ENCODE measurements at places on chromosomes 4 and X. TPM values are rescaled to one million over a fixed set of nuclear protein-coding genes. Genes with fewer than 3 reads are reported as not detected.

TRPC5OS gene
- total RNA-seq = not detected

DNA sequence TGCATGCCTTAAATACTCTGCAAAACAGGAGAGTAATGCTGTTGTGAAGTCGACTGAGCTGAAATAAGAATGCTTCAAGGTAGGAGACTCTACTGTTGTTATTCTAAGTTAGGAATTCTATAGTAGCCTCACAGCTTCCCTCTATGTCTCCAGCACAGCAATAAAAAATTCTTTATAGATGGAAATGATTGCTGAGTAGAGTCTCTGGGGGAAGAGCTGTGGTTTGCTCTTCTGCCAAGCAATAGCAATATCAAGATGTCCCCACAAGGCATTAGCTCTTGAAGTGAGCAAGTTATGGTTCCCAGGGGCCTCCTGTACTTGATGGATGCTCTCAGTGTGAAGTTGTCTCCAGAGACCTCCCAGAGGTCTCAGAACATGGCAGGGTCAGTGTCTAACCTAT lies 880.6 kb upstream of the FRG1 start:
- no peak for DNase-seq

- no peak for DNase-seq
Measured at GRCh38 chr4:24656906-24657305, 72.6 kb upstream of the DHX15 start.

DNA sequence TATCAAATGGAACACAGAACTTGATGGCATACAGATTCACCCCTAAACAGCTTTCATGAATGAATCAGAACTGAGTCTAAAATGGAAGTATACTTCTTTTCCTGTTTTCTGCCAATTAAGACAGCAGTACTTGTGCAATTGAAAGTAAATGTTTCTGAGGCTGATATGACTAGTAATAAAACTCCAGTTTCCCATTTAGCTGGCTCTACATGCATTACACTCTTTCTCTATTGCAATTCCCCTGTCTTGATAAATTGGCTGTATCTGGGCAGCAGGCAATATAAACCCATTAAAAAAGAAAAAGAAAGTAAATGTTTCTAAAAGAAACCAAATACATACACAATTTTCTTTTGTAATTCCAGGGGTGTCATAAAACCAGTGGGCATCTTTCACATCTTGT lies 4.6 kb downstream of the NOA1 start:
- no peak for DNase-seq

GRCh38 chr4:56570041-56570440 lies 64.5 kb downstream of the ARL9 start:
- DNase-seq = no peak

RHOH gene
- 6.9 TPM for total RNA-seq

- peak; percentile 33 for DNase-seq
Measured at GRCh38 chrX:26558719-26559386, 342.9 kb downstream of the MAGEB5 start.

MTNR1A gene
- total RNA-seq = not detected

GRCh38 chrX:38817004-38817703 lies 15.9 kb downstream of the MID1IP1 start:
- peak; percentile 46 for DNase-seq

GRCh38 chr4:20960291-20960690 lies 260.0 kb downstream of the PACRGL start:
- no peak for DNase-seq

- no peak for DNase-seq
Measured at GRCh38 chr4:5845035-5845905, 47.6 kb downstream of the CRMP1 start.

DNA sequence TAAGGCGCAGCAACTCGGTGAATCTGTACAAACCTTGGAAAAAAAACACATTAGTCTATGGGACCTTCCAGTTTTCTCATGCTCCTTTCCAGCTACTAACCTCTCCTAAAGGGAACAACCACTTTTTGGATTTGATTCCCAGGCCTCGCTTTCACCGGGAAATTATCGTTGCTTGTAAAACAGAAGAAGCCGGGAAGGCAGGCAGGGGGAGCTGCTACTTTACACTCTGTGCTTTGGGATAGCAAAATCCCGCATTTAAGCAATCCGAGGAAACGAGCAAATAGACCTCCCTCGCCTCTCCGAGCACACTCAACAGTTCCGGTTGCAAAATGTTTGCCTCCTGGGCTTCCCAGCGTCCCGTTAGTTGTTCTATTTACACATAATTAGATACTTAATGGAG lies 1.2 kb downstream of the CD38 start:
- peak; percentile 81 for DNase-seq

CHRDL1 gene
- 36.1 TPM for total RNA-seq

GRCh38 chr4:20456407-20456806 lies 204.7 kb downstream of the SLIT2 start:
- no peak for DNase-seq

GRCh38 chr4:126087101-126087500 lies 772.3 kb downstream of the FAT4 start:
- DNase-seq = no peak

- no peak for DNase-seq
Measured at GRCh38 chrX:57640674-57641016, 39.4 kb downstream of the NLRP2B start.

- DNase-seq = peak; percentile 62
Measured at GRCh38 chr4:139557556-139558110, 1.6 kb upstream of the SETD7 start.

GRCh38 chrX:11159149-11159548 lies 48.0 kb downstream of the HCCS start:
- DNase-seq = no peak

- DNase-seq = no peak
Measured at GRCh38 chr4:170400361-170400760, 310.6 kb upstream of the AADAT start.

DNA sequence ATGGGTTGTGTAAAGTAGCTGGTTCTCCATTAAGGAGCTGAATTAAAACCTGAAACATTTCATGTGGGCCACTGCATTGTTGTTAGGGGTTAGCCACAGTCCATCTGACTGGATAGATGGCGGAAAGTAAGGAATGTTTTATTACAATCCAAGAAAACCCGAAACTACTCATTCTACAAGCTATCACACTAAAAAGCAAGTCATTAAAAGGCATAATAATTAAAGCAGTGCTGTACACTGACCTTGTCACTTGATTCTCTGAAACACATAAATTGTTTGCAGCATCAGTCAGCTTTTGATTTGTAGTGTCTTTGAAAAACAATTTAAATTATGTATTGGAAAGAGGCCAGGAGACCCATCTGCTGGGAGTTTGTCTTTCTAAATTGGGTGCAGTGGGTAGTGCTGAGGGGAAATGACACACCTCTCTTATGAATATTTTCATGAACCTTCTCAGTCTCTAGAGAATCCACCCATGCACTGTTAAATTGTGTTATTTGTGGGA lies 75.7 kb upstream of the ANK2 start:
- DNase-seq = no peak

DNA sequence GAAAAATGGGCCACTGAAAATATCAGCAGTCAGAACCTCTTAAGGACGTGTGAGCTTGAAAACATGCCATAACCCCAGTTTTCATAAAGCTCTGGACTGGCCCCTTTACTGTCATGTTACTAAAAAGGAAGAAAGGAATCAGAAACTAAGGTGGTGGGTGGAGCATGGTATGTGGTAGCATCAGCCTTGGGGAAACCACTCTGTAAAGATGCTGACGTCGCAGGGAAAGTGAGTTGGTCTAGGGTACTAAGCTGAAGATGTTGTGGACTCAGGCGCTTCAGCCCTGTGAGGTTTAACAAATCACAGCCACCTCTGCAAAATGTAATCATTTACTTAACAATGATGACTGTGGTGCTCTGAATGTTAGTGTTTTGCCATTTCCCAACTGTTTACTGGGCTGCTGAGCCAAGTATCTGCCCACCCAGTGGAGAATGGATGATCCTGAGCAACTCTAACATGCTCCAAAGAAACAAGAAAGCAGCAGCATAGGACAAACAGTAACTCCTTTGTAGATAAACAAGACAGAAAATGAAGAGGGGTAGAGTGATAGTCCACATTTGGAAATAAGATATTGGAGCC lies 33.4 kb downstream of the C4orf54 start:
- no peak for DNase-seq

DNA sequence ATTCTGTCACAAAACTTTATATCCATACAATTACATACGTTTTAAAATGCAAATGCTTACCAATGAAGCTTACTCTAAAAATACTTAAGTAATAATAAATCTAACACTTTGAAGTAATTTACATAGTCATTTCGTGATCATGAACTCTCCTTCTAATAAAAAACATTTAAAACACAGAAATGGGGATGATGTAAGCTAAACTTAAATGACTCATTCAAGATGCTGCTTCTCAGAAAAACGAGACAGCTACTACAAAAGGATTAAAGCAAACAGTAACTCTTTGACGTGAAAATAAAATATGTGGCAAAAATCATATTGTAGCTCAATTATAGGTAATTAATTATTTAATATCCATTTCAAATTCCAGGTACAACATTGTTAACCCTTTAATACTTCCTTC lies 148.7 kb downstream of the FGF16 start:
- DNase-seq = no peak

DNA sequence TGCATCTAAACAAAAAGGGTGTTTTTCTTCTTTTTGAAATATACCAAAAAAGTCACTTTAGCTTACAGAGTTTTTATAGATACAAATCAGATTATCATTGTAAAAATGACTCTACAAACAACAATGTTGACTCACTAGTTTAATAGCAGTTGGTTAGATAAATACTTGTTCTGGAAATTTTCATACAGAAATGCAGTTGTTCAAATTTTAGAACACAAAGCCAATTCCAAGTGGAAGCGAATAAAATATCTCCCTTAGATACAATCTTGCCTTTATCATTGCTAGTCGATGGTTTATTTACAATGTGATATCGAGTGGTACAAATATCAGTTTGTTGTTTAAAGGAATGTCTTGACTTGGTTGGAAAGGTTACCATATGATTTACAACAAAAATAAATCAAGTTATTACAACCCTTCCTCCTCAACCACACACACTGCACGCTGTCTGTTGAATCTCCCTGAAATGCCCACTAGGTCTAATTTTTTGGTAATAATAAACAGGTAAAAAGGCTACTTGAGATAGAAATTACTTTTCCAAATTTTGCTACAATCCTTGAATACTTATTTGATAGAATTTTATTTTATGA lies 114.8 kb downstream of the CDS1 start:
- no peak for DNase-seq

GRCh38 chr4:106835919-106836318 lies 200.2 kb downstream of the DKK2 start:
- no peak for DNase-seq

USP26 gene
- total RNA-seq = not detected

GRCh38 chr4:83329521-83330110 lies 5.0 kb downstream of the HPSE start:
- peak; percentile 42 for DNase-seq

DGKK gene
- not detected for total RNA-seq

XAGE1A gene
- 2.1 TPM for total RNA-seq

GRCh38 chr4:169070071-169070894 lies 60.2 kb upstream of the CBR4 start:
- DNase-seq = peak; percentile 48

- no peak for DNase-seq
Measured at GRCh38 chrX:20253232-20253543, 13.5 kb downstream of the RPS6KA3 start.

NSUN7 gene
- 17.7 TPM for total RNA-seq

FGB gene
- not detected for total RNA-seq

DNA sequence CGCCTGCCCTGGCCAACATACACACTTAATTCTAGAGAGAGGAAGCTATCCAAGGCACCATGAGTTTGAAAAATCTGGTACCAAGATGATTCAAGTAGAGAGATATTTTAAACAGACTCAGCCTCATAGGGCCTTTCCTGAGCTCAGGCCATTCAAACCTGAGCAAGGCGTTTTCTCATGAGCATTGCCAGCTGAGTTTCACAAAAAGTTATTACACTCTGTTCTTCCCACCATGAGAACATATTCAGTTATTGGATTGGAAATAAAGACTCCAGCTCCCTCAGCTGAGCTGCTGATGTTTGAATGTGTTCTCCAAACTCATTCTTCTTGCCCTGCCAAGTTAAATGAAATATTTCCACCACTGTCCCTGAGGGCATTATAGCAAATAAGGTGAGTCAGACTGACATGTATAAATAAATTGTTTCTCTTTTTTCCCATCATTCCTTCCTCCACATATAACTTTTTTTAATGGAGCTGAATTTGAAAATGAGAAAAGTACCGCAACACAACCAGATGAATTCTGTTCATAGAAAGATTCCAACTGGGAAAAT lies 429.6 kb downstream of the RAB28 start:
- no peak for DNase-seq

DNA sequence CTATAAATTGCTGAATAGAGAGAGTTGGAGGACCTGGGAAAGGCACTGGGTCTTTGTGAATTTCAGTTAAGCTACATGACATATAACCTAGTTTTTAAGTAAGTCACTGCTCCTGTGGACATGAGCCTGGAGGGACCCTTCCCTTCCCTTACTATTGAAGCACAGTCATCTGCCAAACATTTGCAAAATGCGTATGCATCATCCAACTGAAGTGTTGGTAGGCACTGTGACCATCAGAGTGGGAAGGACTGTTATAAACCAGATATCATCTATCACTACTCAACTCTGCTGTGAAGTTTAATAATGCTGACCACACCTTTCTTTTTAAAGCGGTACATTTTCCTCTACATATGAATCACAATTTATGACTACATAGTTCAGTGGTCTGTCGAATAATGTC lies 5.2 kb downstream of the GABRA3 start:
- no peak for DNase-seq

AFF2 gene
- 17.4 TPM for total RNA-seq

DNA sequence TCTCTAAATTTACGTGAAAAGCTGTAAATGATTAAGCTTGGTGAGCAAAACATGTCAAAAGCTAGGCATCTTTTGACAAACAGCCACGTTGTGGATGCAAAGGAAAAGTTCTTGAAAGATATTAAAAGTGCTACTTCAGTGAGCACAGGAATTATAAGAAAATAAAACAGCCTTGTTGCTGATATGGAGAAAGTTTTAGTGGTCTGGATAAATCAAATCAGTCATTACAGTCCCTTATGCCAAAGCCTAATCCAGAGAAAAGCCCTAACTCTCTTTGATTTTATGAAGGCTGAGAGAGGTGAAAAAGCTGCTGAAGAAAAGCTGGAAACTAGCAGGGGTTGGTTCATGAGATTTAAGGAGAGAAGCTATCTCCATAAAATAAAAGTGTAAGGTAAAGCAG lies 487.2 kb downstream of the CCSER1 start:
- DNase-seq = no peak

- peak; percentile 38 for DNase-seq
Measured at GRCh38 chr4:5051278-5052203, at the start of gene STK32B. TSS of gene STK32B (plus strand) at chr4:5051480.

DNA sequence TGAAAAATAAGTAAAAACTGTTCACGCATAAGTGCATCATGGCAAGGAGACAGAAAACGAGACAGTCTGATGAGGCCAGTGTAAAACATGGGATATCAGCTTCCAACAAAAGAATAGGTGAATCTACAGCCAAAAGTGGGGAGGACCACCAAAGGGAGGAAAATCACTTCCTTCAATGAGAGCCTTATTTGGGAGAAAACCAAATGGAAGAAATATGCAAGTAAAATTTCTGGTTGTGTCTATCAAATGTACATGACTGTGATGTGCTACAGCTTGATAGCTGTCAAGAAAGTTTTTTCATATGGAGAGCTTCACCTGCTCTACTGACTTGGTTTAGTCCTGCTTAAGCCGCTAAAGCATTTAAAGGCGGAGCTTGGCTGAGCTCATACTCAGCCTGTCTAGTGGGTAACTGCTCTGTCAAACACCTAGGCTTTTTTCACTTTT lies 66.2 kb downstream of the MAGEA1 start:
- no peak for DNase-seq
